Stimulated activated CD4-positive, alpha-beta T cell treated with anti-CD3 and anti-CD28 coated beads, Interleukin-4, amount 100 ng/mL, for 4 hours (primary cell): ENCODE measurements at places on chromosomes 11 and 22.

DNA sequence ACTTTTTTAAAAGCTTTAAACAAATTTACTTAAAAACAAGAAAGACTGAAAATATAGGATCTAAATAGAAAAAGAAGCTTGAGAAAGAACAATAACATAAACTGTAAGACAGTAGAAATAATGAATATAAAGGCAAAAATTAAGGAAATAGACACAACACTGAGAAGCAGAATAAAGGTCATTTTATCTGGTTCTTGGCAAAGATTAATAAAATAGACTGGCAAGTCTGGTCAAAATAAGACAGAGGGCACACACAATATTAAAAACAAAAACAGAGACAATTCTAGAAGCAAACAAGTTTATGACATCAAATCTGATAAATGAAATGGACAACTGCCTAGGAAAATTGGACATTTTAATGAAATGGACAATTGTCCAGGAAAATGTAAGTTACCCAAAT, 105.8 kb downstream of the ATG16L2 start:
- DNase-seq, result no peak

- DNase-seq, result no peak
Observed at GRCh38 chr11:8760896-8761295, 78.3 kb downstream of the RPL27A start.

GRCh38 chr11:108927791-108928545, 263.1 kb downstream of the DDX10 start:
- DNase-seq, result no peak

DNA sequence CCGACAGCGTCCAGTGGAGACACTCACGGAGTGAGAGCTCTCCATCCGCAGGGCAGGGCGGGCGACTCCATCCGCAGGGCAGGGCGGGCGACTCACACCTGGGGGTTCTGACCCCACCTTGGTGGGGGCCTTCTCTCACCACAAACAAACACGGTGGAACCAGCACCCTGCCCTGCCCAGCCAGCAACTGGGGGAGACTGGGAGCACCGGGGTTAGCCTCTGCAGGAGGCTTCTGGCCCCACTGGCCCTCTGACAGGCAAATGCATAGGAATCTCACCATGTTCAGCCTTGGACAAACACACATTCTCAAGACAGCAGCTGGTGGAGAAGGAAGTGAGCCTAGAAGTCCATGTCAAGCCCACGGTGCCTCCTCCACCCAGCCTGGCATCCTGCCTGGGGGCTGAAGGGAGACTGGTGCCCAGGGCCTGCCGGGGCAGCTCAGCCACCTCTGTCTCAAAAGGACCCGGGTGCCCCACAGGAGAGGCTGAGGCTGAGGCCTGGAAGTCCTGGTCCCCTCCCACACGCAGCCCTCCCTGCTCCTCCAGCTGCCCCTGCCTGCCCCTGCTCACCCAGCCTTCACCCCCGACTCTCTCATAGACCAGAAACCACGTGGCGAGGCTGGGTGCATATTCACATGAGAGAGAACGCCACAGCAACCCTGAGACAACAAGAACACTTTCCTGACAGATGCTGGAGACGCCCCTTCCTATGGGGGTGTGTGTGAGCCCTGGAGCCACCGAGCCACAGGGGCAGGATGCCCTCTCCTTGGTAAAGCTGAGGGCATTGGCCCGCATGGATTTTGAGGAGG, 98.4 kb upstream of the B3GAT1 start:
- no peak for DNase-seq

DNA sequence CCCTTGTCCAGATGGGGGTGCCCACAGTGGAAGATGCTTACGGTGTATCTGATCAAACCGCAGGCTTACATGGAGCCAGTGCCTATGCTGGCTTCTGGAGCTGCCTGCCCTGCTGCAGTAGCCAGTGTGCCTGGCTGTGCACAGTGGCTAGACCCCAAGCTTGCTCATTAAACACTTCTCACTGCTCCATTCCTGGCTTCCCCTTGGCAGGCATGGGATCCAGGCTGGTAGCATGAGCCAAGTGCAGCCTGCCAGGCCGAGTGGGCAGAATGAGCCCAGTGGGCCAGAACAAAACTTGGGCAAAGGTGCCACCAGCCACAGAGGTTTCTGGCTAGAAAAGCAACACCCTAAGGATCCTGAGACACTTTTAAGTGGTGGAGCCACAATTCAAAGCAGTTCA, 55.4 kb upstream of the B3GNT6 start:
- no peak for DNase-seq
